MV-4-11 (cell line): ENCODE measurements at places on chromosomes 11 and 22.

DNA sequence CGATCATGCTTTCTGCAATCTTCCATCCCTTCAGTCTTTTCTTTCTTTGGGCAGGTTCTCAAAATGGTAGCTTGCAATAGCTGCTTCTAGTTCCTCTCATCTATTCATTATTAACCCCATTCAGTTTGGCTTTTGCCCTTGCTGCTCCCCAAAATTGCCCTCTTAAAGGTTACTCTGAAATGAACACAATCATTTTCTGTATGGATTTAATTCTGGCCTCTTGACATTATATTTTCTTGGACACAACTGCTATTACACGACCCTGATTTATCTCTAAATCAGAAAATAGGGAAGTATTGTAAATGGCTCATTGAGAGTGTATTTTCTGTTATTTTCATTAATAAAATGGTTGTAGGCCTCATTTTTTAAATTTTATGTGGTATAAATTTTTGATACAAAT lies at the start of gene ANGPTL5:
Gene ANGPTL5, minus strand, starts transcription at position 101 of the 400 bp plus-strand sequence. CDS start 8,613 bp downstream, outside the sequence.
- no peak for DNase-seq

DNA sequence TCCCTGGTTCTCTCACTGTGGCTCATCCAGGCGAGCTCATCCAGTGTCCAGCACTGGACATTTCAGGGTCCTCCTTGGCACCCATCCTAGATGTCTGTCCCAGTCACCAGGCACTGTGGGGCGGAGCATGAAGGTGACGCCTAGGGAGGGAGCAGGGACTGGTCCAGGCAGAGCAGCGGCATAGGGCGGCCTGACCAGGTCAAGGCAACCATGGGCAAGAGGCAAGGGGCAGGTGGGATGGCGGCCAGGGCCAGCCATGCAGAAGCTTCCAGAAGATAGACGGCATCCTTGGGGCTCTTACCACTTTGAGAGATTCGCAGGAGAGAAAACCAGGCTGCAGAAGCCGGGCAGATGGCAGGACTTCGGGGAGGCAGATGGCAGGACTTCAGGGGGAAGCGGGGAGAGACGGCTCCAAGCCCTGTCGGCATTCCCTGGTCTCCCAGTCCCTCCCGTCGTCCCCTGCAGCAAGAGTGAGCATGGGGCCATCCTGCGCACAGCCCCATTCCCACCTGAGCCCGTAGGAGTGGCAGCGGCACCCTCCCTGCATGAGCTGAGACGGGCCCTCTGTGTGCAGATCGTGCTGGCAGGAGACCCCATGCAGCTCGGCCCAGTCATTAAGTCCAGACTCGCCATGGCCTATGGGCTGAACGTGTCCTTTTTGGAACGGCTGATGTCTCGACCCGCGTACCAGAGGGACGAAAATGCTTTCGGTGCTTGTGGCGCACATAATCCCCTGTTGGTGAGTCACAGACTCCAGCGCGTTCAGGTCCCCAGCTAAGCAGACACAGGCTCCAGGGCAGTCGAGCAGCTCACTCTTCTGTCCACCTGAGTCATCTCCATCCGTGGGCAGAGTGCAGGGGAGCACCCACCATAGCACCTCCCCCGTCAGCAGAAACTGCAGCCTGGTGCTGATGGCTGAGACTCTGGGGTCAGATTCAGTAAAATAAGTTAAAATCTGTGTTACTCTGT lies 20.1 kb upstream of the PANX2 start:
- peak; percentile 51 for DNase-seq

- DNase-seq, result no peak
Observed at GRCh38 chr22:37231406-37232139, 12.5 kb downstream of the RAC2 start.

DNA sequence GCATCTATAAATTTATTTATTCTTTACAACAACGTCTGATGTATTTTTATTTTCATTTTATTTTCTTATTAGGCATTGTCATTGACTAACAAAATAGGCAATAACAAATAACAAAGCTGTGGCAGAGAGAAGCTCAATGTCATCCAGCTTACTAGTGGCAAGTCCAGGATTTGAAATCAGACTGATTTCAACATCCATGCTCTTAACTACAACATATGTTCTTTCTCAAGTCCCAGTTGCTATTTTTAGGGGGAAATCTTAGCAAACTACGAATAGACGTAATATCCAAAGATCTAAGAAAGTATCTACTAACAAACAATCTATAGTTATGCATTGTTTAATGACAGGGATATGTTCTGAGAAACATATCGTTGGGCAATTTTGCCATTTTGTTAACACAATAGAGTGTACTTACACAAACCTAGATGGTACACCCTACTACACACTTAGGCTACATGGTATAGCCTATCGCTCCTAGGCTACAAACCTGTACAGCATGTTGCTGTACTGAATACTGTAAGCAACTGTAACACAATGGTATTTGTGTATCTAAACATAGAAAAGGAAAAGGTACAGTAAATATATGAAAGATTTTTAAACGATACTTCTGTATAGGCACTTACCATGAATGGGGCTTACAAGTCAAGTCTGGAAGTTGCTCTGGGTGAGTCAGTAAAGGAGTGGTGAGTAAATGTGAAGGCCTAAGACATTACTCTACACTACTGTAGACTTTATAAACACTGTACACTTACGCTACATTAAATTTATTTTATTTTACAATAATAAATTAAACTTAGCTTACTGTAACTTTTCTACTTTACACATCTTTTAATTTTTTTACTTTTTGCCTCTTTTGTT lies 151.3 kb downstream of the DLG2 start:
- peak; percentile 29 for DNase-seq

- DNase-seq, result no peak
Observed at GRCh38 chr11:18981897-18982296, 42.7 kb upstream of the MRGPRX1 start.

DNA sequence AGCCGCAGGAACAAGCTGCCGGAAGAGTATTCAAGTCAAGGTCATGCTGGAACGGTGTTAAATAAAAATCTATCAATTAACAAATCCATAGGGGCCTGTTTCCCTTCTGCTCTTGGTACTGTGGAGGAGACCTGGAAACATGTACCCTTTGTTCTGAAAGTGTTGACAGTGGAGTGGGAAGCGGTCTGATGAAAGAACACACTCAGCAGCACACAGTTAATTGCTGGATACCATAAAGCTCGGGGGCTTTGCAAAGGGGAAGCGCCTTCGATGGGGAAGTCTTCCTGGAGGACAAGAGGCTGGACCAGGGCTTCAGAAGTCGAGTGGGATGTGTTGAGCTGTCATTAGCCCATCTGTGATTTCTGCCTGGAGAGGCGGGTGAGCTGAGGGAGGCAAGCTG lies 112.5 kb upstream of the CLPB start:
- DNase-seq, result no peak

GRCh38 chr11:118928870-118929500 lies 3.3 kb upstream of the BCL9L start:
- DNase-seq, result no peak

DNA sequence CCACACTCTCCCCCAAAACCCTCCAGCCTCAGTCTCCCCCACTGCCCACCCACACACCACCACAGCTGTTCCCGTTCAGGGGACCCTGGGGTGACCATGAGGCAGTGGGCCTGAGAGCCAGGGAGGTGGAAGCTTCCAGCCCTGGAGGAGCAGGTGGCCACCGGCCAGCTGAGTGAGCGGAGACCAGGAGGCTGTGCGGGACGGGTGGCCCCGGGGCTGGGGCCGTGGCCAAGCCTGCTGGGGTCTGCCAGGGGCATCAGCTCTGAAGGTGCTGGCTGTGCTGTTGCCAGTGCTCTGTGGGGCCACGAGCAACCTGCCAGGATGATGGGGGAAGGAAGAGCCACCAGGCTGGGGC lies 26.0 kb downstream of the OSBPL5 start:
- DNase-seq, result no peak

- no peak for DNase-seq
Observed at GRCh38 chr11:127270851-127271250, 270.3 kb upstream of the KIRREL3 start.

DNA sequence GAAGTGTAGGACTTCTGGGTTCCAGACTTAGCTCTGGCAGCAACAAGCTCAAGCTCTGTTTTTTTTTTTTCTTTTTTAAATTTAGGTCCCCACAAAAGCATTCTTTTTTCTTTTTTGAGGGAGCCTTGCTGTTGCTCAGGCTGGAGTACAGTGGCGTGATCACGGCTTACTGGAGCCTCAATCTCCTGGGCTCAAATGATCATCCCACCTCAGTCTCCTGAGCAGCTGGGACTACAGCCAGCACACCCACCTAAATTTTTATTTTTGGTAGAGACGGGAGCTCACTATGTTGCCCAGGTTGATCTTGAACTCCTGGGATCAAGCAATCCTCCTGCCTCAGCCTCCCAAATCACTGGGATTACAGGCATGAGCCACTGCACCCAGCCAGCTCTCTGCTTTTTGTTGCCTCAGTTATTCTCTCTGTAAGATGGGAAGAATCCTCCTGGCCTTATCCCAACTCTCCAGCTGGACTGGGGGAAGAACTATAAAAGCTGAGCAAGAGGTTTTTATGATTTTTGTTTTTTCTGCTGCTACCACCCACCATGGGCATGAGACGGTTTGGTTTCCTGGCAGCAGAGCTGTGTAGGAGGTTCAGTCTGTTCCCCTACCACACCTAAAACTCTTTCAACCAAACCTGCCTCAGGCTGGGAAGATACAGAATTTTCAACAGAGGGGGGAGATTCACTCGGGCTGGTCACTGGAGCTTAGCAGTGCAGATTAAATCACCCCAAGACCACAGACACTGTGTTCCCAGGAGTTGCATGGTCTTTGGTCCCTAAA lies 11.6 kb upstream of the MTFP1 start:
- DNase-seq, result no peak

DNA sequence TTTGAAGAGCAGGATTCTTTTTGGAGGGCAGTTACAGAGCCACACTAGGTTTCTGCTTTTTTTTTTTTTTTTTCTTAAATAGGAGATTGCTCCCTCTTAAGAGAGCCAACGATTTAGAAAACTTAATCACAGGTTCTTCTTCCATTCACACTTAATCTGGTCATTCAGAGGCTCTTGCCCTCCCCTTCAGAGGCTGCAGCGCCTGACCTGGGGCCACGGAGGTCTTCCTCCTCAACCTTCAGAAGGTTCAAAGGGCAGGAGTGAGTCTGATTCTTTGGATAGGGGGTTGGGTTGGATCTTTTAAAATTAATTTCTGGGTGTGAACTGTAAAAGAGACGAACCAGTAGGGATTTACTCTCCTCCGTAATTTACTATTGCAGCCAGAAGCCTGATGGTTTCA lies 57.1 kb downstream of the ZNRF3 start:
- DNase-seq, result no peak

GRCh38 chr11:36249246-36249645 lies 40.0 kb downstream of the COMMD9 start:
- peak; percentile 56 for DNase-seq

- peak; percentile 47 for DNase-seq
Observed at GRCh38 chr22:22687638-22688500, 43.5 kb downstream of the GGTLC2 start.

- no peak for DNase-seq
Observed at GRCh38 chr22:48938741-48939140, 888.9 kb downstream of the BRD1 start.

DNA sequence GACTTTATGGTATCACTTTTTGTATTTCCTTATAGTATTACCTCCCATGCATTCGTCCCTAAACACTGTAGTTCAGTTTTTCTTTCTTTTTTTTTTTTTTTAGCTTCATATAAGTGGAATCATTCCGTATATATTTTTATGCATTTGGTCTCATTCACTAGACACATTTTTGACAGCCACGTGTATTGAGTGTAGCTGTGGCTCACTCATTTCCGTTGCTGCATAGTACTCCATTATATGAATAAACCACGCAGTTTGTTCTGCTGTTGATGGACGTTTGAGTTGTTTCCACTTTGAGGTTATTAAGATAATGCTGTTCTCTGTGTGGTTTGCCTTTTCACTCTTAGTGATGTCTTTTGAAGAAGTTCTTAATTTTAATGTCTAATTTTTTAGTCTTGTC lies 8.4 kb downstream of the APLP2 start:
- DNase-seq, result no peak

- DNase-seq, result no peak
Observed at GRCh38 chr22:32648486-32648885, 153.0 kb upstream of the TIMP3 start.

GRCh38 chr11:100247704-100248103 lies 439.4 kb upstream of the ARHGAP42 start:
- DNase-seq, result no peak

- DNase-seq, result no peak
Observed at GRCh38 chr11:132490978-132491377, 1041.3 kb downstream of the OPCML start.

- DNase-seq, result no peak
Observed at GRCh38 chr11:89205378-89205777, 27.7 kb downstream of the TYR start.

- no peak for DNase-seq
Observed at GRCh38 chr11:46271875-46272815, 5.3 kb upstream of the CREB3L1 start.
